ENCODE measurements at places on chromosomes 12 and 14.

- DNase-seq: no peak
These were observed 167.1 kb downstream of the PIWIL1 start for GRCh38 chr12:130504840-130505175.

DNA sequence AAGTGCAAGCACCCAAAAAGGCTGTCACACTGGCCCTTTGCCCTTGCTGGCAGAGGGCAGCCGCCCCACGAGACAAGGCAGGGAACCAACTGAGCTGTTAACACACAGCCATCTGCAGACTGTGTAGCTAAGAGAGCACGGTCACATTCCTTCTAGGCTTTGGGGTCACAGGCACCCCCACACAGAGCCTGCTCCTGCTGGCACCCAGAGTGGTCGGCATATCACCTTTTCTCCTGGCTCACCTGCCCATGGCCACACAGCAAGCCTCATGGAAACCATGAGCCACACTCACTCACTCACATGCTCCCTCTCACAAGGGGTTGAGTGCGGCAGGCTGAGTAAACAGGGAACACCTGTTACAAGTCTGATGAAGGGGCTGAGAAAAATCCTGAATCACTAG, 214.5 kb downstream of the PCNX1 start:
- DNase-seq: no peak

DNA sequence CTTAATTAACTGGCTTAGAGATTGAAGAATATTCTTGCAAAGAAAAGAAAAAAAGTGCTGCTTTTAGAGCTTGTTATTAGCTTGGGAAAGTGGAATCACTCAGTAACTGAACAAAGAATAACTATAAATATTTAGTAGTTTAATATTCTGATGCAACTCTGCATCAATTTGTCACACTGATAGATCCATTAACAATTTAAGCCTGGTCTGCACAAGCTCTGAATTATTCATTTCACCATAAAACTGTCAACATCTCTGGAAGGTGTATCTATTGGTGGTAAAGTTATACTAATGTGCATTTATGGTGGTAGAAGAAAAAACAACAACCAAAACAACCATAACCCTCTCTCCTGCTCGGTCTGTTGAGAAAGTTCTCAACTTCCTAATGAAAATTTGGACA, 38.1 kb upstream of the SLC35F4 start:
- no peak for DNase-seq

GRCh38 chr14:50044042-50044651, 72.2 kb downstream of the VCPKMT start:
- DNase-seq: no peak

DNA sequence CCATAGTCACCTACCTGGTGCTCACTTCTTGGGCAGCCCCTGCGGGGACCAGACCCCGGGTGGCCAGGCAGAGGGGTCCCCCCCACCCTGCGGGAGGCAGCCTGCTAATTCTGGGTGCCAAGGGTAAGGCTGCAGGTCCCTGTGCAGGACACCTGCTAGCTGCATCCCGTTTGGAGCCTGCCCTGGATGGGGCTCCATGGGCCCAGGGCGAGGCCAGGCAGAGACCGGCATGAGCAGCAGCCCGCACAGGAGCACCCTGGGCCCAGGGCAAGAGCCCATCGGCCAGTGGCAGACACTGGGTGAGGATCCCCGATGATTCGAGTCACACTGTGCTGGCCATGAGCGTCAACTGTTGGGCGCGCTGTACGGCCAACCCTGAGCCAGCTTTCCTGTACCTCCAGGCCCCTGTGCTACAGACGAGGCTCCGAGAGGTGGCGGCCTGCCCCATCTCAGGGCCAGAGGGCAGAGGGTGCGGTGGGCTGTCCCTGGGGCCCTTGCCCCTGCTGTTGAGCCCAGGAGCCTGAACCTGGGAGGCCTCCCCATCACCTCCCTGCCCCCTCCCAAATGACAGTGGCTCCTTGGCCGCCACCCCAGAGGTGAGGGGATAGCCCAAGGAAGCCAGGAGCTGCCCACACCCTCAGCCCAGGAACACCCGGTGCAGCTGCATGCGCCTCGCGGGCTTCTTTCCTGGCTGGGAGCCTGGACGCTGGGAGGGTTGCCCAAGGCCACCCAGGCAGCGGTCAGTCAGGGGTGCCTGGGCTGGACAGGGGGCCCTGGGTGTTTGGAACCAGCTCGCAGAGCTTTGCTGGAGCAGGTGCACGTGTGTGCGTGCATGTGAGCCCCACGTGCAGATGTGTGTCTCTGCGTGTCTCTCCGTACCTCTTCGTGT, 47.7 kb downstream of the CYP46A1 start:
- no peak for DNase-seq

DNA sequence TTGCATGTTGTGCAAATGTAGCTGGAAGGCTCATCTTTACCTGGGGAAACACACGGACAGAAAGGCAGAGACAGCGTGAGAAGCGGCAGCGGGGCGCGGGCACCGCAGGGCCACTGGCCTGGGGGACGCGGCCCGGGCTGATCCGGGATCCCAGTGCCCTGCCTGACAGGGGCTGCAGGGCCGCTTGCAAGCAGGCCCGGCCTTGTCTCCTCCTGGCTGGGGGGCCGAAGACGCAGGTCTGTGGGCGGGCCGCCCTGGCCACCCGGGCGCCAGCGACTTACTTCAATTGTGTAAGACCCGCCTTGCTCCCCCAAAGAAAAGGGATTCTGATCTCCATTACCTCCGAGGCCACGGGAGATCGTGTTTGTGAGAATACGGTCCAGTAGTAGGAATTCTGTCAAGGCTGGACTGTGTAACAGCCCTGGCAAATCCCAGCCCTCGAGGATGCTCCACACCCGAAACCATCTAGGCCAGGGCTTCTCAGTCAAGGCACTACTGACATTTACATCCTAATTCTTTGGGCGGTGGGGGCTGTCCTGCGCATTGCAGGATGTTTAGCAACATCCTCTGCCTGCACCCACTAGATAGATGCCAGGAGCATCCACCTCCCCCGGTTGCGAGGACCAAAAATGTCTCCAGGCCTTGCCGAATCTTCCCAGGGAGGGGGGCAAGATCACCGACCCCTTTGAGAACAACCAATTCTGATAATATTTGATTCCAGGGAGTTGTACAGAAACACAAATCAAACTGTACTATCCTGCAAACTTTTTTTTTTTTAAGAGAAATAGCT, 95.6 kb downstream of the BCL11B start:
- DNase-seq: no peak

- DNase-seq: no peak
These were observed 840 bp downstream of the DHRS7 start for GRCh38 chr14:60164404-60164711.

- no peak for DNase-seq
These were observed 133.2 kb upstream of the NOVA1 start for GRCh38 chr14:26730929-26731618.

DNA sequence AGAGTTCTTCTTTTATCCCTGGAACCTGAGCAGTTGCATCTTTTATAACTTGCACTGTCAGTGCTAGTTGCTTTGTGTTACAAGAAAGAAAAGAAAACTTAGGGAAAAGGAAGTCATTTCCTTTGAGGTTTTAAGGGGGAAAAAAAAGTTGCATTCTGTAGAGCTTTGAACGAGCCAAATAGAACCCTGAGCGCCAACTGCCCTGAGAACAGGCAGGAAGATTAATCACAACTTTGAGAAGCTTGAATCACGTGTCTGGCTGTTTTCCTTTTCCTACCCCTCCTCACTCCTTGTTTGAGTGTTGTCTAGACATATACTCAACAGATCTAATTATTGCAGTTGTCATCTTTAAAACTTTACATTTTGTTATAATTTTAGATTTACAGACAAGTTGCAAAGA, 12.5 kb downstream of the PCNX1 start:
- DNase-seq: no peak

- DNase-seq: no peak
These were observed 66.2 kb upstream of the BCL2L14 start for GRCh38 chr12:12004524-12004923.

- no peak for DNase-seq
These were observed 119.2 kb downstream of the PELI2 start for GRCh38 chr14:56237398-56237797.

GRCh38 chr12:88580051-88580871, at the start of gene KITLG:
Gene KITLG (minus strand): TSS chr12:88580471. CDS start chr12:88580278, 193 bp downstream.
- DNase-seq: peak; percentile 64

DNA sequence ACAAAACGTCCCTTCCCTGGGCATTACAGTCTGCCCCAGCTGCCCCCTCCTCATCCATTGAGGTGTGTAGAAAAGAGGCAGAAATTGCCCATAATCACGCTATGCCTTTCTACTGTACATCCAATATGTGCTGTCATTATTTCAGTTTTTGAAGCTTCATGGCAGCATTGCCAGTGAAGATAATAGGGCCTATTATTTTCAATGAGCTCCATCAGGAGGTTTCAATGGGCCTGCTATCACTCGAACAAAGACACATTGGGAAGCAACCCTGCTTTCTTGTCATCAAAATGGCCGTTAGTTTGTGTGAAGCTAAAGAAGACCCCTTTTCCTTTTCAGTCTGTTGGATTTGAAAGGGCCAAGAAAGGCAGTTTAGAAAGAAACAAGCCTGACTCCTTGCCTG, 653.8 kb downstream of the NOVA1 start:
- no peak for DNase-seq

- DNase-seq: no peak
These were observed 45.5 kb downstream of the PAWR start for GRCh38 chr12:79645235-79645630.

GRCh38 chr12:53543539-53543938, 36.3 kb upstream of the NPFF start:
- DNase-seq: peak; percentile 42

DNA sequence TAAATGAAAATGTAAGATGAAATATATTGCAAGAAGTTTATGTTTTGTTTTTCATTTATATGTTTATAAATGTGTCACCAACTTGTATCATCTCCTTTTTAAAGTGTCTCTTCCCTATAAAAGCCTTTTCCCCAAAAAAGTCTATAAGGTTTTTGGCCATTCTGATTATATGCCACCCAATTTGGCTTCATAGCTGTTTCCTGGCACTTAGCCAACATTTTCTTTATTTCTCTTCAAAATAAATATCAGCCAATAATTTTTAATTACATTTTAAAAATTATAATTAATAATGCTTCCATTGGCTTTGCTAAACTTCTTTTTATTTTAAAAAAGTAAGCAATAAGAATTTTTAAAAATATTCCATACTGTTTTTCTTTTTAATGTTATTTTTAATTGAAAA, 171.8 kb downstream of the RASSF9 start:
- no peak for DNase-seq

DNA sequence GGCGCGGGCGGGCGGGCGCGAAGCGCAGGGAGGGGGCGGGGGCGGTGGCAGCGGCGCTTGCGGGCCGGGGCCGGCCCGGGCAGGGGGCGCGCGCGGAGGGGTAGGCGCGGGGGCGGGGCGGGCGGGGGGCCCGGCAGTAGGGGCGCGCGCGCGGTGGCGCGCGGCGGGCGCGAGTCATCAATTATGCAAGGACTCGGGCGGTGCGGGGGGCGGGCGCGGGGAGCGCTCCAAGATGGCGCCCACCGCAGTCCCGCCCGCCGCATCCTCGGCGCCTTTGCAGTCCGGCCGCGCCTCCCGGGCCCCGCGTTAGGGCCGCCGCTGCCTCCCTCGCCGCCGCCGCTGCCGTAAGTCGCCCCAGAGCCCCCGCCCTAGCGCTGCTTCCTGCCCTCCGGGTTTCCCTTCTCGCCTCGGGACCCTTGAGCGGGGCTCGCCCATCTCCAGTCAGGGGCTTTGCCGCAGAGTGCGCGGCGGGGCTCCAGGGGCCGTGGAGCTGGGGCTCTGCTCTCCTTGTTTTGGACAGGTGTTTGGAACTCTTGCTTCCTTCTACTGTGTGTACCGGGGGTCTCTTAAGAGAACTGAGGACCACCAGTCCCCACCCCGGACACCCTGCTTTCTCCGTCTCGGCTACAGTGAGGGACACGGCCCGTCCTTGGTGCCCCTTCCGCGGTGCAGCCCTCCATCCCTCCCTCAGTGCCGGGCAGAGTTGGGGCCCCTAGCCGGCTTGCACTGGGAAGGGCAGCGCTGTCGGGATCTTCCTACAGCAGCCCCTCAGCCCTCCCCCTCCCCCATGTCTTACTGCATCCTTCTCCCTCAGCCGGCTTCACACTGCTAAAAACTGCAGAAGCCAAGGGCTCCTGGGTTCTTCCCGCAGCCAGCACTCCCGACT, at the start of gene SCN8A:
Gene SCN8A (plus strand): TSS at position 218 of the 886 bp plus-strand sequence. CDS start 71,585 bp downstream, outside the sequence.
- DNase-seq: no peak

- DNase-seq: no peak
These were observed 262.5 kb downstream of the GXYLT1 start for GRCh38 chr12:41881891-41882805.

- DNase-seq: no peak
These were observed 439.1 kb downstream of the FOXG1 start for GRCh38 chr14:29205658-29206057.

GRCh38 chr14:78700236-78700635, 530.1 kb downstream of the NRXN3 start:
- DNase-seq: no peak

GRCh38 chr12:73057428-73057827, 785.3 kb downstream of the TRHDE start:
- no peak for DNase-seq

- no peak for DNase-seq
These were observed 53.8 kb downstream of the VCPKMT start for GRCh38 chr14:50062438-50063085.

DNA sequence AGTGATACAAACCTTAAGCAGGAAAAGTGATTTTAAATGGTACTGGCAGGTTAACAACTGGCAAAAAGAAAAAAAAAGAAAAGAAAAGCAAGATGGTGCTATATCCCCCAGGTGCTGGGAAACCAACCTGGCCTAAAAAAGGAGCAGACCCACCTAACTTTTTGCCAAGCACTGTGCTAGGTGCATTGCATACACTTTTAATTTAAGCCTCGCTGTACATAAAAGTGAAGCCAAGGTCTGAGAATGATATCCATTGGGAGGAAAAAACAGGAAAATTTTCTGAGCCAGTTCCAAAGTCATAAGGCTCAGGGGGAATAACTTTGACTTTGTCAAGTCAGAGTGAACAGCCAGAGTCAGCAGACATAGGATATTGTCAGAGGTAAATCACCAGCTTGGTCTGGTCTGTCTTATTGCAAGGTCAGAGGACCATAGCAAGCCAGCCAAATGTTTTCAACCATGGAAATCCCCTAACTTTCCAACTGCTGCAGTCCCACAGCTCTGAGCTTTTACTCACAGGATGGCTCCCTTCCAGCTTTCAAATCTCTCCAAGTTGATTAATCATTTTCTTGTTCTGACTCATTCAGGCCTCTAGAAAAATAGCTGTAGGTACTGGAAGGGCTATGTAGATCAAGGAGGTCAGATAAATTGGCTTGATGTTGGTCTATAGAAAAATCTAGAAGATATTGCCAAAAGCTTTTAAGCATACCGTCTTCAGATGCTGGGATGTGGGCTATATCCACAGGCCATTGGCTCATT, 412.9 kb downstream of the RAD51B start:
- DNase-seq: no peak

DNA sequence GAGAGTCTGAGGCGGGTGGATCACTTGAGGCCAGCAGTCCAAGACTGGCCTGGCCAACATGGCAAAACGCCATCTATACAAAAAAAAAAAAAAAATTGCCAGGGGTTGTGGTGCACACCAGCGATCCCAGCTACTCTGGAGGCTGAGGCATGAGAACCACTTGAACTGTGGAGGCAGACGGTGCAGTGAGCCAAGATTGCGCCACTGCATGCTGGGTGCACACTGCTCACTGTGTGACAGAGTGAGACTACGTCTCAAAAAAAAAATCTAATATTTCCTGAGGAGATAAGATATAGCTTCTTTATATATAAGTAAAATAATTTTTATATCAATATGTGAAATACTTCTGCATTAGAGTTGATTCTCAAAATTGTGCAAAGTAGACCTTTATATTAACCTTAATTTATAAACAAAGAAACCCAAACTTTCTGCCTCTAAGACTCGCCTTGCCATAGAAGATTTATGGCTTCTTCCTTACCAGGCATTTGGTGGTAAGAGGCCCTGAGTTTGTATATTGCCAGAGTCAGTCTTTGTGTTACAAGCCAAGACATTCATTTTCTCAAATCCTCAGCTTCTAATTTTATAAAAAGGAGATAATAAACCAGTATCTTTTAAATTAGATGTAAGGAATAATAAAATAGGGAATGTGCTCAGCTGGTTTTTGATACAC, 1226.7 kb downstream of the FLRT2 start:
- no peak for DNase-seq

Data from NCI-H2081 treated with DMSO at 0.1 percent for 48 hours (cell line).